ENCODE measurements at places on chromosomes 12 and 14.

DNA sequence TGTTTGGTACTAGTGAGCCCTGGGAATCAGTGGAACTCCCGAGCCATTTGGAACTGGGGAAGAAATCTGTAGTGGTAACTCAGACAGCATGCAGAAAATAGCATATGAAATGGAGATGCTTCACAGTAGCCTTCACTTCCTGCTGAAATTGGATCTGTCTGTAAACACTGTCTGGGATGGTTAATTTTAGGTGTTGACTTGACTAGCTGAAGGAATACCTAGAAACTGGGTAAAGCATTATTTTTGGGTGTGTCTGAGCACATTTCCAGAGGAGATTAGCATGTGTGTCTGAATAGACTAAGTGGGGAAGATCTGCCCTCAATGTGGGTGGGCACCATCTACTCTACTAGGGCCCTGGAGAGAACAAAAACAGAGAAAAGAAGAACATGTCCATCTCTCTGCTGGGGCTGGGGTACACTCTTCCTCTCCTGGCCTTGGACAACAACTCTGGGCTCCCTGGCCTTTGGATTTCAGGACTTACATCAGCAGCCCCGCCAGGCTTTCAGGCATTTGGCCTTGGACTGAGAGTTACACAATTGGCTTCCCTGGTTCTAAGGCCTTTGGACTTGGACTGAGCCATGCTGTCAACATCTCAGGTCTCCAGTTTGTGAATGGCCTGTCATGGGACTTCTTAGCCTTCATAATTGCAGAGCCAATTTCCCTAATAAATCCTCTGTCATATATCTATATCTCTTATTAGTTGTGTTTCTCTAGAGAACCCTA is 14.0 kb upstream of the CRADD start:
- no peak for DNase-seq

DNA sequence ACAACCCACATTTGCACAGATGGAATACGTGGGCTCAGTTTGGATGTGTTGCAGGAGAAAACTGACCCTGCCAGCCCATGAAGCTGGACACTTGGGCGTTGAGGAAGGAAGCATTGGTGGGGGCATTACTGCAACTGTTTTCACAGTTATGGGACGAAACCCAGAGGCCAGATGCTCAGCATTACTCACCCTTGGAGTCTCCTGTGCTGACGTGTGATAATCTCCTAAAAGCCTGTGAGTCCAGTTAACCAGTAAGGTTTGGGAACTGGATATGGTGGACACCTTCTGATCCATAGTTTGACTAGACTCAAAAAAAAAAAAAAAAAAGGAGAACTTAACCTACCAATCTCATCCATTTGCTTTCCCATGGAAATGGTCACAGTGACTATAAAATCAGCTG is 52.8 kb upstream of the EGLN3 start:
- DNase-seq = no peak

DNA sequence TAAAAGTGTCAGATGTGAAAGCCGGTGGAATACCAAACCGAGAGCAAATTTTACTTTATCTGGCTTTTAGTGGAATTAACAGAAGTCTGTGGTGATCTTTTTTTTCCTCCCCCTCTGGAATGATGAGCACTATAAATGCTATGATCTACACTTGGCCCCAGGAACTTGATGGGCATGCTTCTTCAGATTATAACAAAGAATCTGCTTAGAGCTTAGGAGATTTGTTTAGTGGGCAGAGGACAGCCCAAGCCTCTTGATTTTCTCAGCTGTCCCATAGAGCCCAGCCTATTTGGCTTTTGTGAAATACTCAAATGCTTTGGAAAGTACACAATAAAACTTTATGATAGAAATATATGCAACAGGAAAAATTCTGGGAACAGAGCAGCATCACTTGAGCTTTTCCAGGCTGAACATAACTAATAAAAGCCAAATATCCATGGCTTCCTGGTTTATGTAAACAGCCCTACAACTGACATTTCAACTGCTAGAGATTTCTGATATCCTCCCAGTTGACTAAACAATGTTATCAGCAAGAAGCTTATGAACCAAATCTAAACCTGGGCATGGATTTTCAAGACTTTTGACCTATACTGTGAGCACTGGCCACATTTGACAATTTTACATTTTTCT is 149.6 kb downstream of the PLXNC1 start:
- no peak for DNase-seq

- DNase-seq = no peak
These were observed 239.3 kb upstream of the PRICKLE1 start for GRCh38 chr12:42828836-42829235.

GRCh38 chr12:19214020-19214419 is 84.5 kb downstream of the PLEKHA5 start:
- DNase-seq = no peak
